ENCODE measurements at places on chromosomes 13 and 19. TPM values are rescaled to one million over a fixed set of nuclear protein-coding genes. Genes with fewer than 3 reads are reported as not detected.

Gene GRIK5
- total RNA-seq: 0.09 TPM

DNA sequence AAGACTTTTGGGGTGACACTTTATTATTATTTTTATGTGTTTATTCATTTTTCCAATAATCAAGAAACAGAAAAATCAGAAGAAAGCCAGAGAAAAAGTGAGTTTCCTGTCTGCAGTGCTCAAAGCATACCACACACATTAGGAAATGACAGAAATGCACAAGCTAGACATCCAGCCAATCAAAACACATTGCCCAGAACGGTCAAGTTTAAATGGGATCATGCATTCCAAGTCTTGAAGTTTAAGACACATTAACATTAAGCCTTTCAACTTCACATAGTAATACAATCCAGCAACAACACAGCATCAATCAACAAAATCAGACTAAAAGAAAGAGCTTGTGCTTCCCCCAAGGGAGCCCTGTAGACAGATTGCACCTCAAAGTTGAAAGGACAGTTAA is 28.7 kb upstream of the MEDAG start:
- DNase-seq: no peak
- H3K4me3 ChIP-seq: no peak overlapping the region
- H3K36me3 ChIP-seq: no peaks in the 10 kb centered on the region
- no peaks in the 10 kb centered on the region for H3K27me3 ChIP-seq
- H3K27ac ChIP-seq: no peak overlapping the region

GRCh38 chr19:41376241-41376997 is at the start of gene TMEM91:
TSS of gene TMEM91 (plus strand) at chr19:41376533. CDS start at chr19:41378310, 1,777 bp downstream.
- H3K27ac ChIP-seq: peak within 1 kb of the TSS; percentile 83
- no peak for DNase-seq
- peaks cover 1% of the 10 kb centered on the region for H3K36me3 ChIP-seq
- peak within 1 kb of the TSS; percentile 65 for H3K4me3 ChIP-seq
- H3K27me3 ChIP-seq: no peaks in the 10 kb centered on the region

Gene TEX101
- not detected for total RNA-seq

Gene ZSCAN5C
- not detected for total RNA-seq

DNA sequence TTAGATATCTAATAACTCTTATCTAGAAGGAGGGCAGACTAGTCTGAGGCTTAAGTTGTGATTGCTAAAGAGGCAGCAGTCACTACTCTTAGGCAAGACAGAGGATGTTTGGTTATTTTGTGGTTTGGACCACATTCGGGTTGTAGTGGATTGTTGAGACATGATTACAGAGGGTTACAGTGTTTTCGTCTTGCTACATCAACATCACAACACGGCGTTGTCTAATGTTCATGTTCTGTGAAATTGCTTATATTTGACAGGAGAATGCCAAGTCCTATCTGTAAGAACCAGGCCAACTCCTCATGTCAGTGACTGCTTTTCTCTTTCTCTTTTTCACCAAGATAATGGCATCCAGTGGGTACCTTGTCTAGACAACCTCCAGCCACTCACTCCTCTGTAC is 16.8 kb upstream of the TM9SF2 start:
- no peak for DNase-seq
- H3K4me3 ChIP-seq: no peak overlapping the region
- no peaks in the 10 kb centered on the region for H3K4me1 ChIP-seq

GRCh38 chr19:34402074-34402600 is 2.1 kb upstream of the PDCD2L start:
- H3K27me3 ChIP-seq: no peaks in the 10 kb centered on the region
- H3K27ac ChIP-seq: no peak overlapping the region
- no peak overlapping the region for H3K4me3 ChIP-seq
- no peak for DNase-seq
- peaks cover 47% of the 10 kb centered on the region for H3K36me3 ChIP-seq
- H3K4me1 ChIP-seq: no peaks in the 10 kb centered on the region

DNA sequence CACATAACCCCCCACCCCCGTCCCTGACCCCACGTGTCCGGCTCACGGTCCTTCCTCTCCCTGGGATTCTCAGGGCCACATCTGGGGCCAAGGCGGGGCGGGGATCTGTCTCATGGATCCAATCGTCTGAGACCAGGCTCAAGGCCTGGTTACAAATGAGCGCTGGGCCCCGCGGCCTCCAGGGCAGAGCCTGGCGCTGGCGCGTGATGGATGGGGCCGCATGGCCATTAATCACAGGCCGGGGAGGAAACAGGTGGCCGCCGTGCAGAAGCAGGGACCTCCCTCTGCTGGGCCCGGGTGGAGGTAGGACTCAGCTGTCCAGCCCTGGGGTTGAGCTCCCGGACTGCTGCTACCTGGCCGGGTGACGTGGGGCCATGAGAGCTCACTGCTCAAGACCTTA is 5.8 kb upstream of the TLE5 start:
- H3K27me3 ChIP-seq: no peaks in the 10 kb centered on the region
- H3K4me3 ChIP-seq: no peak overlapping the region
- H3K27ac ChIP-seq: no peak overlapping the region
- peaks cover 1% of the 10 kb centered on the region for H3K4me1 ChIP-seq
- DNase-seq: no peak
- H3K36me3 ChIP-seq: no peaks in the 10 kb centered on the region

GRCh38 chr19:1266129-1266915 is 2.8 kb upstream of the CIRBP start:
- no peaks in the 10 kb centered on the region for H3K27me3 ChIP-seq
- H3K27ac ChIP-seq: peak overlapping the region; percentile 99
- peaks cover 71% of the 10 kb centered on the region for H3K4me1 ChIP-seq

GRCh38 chr13:85316506-85317025 is 482.7 kb downstream of the SLITRK6 start:
- H3K27ac ChIP-seq: no peak overlapping the region
- DNase-seq: no peak
- H3K36me3 ChIP-seq: no peaks in the 10 kb centered on the region
- H3K4me1 ChIP-seq: no peaks in the 10 kb centered on the region
- no peak overlapping the region for H3K4me3 ChIP-seq

GRCh38 chr19:30854661-30855060 is 482.5 kb downstream of the ZNF536 start:
- DNase-seq: no peak
- no peaks in the 10 kb centered on the region for H3K27me3 ChIP-seq
- no peaks in the 10 kb centered on the region for H3K36me3 ChIP-seq
- no peak overlapping the region for H3K4me3 ChIP-seq
- H3K4me1 ChIP-seq: no peaks in the 10 kb centered on the region

Gene IL12RB1
- 1.1 TPM for total RNA-seq

- DNase-seq: no peak
- H3K4me3 ChIP-seq: no peak overlapping the region
- no peaks in the 10 kb centered on the region for H3K27me3 ChIP-seq
- H3K36me3 ChIP-seq: no peaks in the 10 kb centered on the region
- no peak overlapping the region for H3K27ac ChIP-seq
- no peaks in the 10 kb centered on the region for H3K4me1 ChIP-seq
These were observed 7.2 kb upstream of the ZNF611 start for GRCh38 chr19:52741951-52742485.

GRCh38 chr13:38947054-38947453 is 43.6 kb downstream of the STOML3 start:
- no peak overlapping the region for H3K4me3 ChIP-seq
- no peaks in the 10 kb centered on the region for H3K4me1 ChIP-seq
- no peaks in the 10 kb centered on the region for H3K36me3 ChIP-seq
- no peak for DNase-seq
- H3K27me3 ChIP-seq: no peaks in the 10 kb centered on the region

DNA sequence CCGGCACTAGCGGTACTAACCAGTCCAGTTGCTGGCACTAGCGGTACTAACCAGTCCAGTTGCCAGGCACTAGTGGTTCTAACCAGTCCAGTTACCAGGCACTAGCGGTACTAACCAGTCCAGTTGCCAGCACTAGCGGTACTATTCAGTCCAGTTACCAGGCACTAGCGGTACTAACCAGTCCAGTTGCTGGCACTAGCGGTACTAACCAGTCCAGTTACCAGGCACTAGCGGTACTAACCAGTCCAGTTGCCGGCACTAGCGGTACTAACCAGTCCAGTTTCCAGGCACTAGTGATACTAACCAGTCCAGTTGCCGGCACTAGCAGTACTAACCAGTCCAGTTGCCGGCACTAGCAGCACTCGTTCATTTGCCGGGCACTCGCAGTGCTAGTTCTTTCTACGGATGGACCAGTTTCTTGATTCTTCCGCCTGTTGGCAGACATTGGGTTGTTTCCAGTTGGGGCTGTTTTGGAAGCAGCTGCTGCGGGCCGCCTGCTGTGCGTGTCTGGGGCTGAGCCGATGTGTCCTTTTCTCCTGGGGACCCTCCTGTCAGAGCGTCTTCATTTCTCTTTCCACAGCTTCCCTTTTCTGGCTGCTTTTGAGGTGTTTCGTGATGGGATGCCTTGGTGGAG is 123.4 kb upstream of the MCF2L start:
- no peak overlapping the region for H3K4me3 ChIP-seq
- H3K36me3 ChIP-seq: no peaks in the 10 kb centered on the region
- no peaks in the 10 kb centered on the region for H3K27me3 ChIP-seq

DNA sequence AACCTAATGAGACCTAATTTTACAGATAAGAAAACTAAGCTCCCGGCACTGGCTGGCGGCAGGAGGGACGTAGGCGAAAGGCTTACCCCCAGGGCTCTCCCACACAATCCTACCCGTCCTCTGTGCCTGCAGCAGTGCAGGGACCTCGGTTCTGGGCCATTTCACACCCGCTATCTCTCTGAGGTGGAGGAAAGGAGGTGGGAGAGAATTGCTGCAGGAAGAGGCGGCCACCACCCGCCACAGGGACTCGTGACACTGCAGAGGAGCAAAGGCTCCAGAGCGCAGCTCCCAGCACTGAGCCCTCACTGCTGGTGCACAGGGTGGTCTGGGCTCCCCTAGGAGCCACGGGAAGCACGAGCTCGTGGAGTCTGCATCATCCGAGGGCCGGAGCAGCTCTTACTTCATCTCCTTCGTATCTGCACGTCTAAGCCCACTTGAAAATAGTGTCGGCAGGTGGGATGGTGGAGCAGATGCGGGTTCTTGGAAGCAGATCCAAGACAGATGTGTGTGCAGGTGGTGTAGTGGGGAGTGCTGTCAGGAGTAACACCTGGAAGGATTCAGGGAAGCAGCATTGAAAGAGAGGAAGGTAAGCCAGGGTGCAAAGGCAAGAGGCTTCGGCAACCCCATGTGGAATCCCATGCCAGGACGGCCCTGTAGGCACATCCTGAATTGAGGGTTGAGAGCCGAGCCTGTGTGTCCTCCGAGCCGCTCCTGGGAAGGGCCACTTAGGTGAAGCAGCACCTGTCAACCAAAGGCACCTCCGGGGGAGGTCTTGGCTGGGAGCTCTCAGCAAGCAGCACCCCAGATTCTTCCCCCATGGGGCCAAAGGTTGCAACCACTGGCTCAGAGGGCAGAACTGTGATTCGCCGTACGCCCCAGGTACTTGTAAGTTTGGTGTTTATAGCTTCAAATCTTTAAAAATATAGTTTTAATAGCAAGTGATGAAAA is 115.8 kb upstream of the SPACA7 start:
- H3K4me3 ChIP-seq: no peak overlapping the region
- DNase-seq: no peak
- no peaks in the 10 kb centered on the region for H3K36me3 ChIP-seq

DNA sequence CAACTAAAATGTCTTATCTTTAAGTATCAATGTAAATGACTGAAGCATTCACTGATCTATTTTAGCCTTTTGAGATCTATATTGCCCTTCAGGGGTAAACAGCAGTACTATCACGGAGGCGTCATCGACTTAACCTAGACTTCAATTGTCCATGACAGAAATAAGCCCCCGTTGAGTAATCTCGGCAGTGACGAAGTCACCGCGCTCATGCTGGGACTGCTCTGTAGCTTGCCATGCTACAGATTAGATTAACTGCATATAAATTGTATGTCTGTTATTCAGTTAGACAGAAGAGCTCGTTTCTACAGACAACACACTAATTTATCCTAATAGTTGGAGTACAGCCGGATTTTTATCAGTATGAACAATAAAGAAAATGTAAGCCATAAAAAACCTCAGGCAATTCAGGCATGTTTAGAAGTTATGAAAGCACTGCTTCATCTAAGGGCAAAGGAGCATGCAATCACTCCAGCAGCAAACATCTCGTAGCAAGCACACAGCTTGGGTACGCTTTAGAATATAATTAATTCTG is 56.6 kb downstream of the TUBGCP3 start:
- no peaks in the 10 kb centered on the region for H3K27me3 ChIP-seq
- DNase-seq: no peak
- H3K27ac ChIP-seq: no peak overlapping the region
- H3K4me3 ChIP-seq: no peak overlapping the region

DNA sequence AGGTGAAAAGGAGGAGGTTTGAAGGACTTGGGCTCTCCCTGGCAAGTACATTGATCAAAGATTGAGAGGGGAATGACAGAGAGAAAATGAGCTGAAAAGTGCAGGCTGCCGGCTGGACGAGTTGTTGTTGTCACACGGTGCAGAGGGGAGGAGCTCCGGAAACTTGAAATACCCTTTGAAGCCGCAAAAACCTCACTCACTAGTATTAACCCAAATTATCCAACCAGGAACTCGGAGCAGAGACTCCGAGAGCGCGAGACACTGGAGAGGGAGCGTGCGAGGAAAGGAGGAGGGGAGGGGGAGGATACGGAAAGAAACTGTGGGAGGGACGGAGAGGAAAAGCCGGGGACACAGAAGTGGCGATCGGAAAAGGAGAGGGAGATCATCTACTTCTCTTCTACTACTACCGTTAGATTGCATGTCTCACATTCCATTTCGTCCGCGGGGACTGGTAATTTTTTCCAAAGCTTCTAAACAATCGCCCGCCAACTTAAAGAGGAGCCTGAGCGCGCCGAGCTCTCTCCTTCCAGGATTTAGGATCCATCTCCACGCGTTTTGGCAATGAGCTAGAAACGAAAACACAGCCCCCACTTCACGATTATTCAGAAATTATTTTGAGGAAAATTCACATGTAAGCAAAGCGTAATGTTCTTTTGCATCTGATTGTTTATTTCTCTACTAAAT is at the start of gene DACH1:
TSS of gene DACH1 (minus strand) at position 74 of the 684 bp plus-strand sequence.
- peak within 1 kb of the TSS; percentile 61 for H3K27ac ChIP-seq
- no peaks in the 10 kb centered on the region for H3K36me3 ChIP-seq
- H3K4me1 ChIP-seq: peaks cover 12% of the 10 kb centered on the region
- DNase-seq: peak; percentile 20
- peaks cover 12% of the 10 kb centered on the region for H3K27me3 ChIP-seq

Gene ZNF836
- total RNA-seq: 5.0 TPM

Gene TNFSF13B
- 0.31 TPM for total RNA-seq

Gene GPR108
- total RNA-seq: 72.8 TPM

Measured in esophagus squamous epithelium (tissue), 5 donors.